ENCODE measurements at places on chromosomes 6 and 20.

DNA sequence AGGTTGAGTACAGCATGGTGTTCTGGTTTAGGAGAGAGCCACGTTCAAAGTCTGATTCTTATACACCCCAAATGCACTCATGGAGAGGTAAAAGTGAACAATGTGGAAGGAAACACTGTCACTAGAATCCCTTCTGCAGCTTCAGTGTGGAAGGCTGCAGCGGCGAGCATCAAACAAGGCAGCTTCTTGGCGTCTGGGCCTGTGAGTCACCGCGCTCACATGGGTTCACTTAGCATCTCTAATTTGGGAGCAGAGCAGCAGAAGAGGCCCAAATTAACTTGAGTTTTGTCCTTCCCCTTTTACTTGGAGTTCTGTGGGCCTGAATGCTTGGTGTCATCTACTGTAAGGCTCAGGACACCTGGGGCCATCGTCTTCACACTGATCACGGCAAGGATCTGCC is 10.9 kb upstream of the E2F1 start:
- DNase-seq, result no peak

DNA sequence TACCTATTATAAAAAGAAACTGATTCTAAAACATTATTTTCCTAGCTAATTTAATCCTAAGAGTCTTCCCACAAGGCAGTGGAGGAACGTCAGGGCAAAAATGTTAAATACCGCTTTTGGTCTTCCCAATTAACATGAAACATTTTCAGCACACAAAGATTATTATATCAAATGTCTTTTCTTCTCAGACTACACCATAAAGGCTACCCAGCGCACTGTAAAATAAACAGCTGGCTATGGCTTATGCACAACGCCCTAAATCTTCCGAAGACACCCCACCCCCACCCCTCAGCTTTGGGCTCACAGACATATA is 1.0 kb downstream of the NUDT3 start:
- no peak for DNase-seq

DNA sequence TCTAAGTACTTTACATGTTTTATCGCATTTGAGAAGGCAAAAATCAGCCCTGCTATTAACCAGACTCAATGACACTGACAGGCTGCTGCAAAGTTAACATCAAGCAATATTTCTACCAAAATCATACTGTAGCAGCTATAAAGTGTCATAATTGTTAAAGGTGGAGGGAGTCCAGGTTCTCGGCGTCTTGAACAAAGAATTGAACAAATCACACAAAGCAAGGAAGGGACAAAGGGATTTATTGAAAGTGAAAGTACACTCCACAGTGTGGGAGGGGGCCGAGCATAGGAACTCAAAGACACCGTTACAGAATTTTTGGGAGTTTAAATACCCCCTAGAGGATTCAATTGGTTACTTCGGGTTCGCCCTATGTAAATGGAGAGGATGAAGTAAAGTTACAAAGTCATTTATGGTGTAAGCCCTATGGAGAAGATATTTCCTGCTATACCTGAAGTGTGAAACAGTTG is 12.9 kb upstream of the ZNF391 start:
- no peak for DNase-seq

- no peak for DNase-seq
These were observed 142.2 kb downstream of the ARID1B start for GRCh38 chr6:156919370-156919769.

DNA sequence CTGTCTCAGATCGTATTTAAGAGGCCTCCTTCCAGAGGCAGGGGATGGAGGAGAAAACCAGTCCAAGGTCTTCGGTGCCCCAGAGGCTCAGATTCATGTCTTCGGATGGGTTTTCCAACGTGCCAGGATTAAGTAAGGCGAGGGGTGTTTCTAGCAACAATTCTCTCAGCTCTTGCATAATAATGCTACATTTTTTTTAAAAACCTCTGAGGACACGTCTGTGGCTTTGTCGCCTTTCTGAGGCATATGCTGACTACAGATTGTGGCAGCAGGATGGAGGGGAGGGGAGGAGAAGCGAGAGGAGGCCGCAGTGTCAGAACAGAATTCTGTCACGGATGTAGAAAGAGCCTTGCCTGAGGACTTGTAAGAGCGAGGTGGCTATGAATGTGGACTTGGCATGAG is 17.7 kb upstream of the CCDC167 start:
- peak; percentile 71 for DNase-seq

DNA sequence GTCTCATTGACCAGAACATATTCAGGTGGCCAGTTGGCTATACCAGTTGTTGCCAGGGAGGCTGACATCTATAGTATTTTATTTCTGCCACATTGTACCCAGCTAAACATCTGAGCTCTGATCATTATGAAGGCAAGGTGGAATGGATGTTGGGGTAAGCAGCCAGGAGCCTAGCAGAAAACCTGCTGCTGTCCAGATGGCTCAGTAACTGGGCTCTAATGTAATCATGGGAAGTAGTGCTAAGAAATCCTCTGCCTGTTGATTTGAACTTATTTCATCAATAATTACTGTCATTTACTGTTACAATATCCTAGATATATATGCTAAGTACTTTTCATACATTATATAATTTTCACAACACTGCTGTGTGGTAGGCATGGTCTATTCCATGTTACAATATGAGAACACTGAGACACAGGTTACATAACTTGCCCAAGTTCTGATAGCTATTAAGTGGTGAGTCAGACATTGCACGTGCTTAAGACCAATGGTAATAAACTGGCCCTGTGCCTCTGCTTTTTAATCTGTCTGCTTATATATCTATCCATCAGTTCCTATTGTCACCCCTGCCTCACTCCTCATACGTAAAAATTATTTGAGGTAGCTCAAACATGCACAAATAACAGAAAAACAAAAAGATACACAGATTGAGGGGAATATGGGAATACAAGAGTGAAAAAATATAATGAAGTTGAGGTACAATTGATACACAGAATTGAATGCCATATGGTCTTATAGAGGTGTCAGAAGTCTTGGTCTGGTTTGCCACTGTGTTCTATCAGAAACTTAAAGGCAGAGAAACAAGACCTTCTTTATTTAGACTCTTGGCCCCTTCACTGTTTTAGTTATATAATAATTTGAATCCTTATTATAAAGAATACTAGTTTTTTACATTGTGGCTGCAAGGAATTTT is 25.2 kb downstream of the TBPL1 start:
- no peak for DNase-seq

DNA sequence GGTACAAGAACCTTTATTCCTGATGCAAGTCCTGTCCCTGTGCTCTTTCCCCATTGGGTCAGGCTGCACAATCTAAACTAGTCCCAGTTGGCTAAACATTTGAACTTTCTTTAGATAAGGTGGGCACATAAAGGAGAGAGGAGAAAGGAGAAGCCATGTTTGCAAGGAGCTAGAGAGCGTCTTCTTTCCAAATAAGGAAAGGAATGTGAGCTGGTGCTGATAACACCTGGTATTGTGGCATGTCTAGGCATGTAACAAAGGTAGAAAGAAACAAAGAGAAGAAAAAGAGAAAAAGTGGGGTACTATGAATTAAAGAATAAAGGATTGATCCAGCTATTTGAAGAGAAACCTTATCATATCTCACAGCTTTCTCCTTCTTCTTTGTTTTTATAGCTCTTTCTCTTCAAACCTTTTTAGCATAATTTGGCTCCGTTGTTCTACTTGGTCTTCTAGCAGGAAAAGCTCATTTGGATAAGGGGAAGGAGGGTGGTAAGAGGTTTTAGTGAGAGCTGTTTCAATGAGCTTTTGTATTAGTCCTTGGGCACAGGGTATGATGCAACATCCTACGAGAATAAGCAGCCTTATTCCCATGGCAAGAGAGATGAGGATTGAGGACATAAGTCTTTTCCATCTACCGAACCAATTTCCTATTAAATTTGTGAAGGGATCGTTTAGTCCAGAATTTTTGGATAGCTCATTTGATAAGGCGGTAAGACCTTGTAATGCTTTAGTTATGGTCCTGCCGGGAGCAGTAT is 415.5 kb upstream of the MAN1A1 start:
- DNase-seq, result no peak

- DNase-seq, result no peak
These were observed 521.6 kb downstream of the CD83 start for GRCh38 chr6:14638906-14639761.

GRCh38 chr6:134757911-134758361 is 192.0 kb downstream of the ALDH8A1 start:
- no peak for DNase-seq

DNA sequence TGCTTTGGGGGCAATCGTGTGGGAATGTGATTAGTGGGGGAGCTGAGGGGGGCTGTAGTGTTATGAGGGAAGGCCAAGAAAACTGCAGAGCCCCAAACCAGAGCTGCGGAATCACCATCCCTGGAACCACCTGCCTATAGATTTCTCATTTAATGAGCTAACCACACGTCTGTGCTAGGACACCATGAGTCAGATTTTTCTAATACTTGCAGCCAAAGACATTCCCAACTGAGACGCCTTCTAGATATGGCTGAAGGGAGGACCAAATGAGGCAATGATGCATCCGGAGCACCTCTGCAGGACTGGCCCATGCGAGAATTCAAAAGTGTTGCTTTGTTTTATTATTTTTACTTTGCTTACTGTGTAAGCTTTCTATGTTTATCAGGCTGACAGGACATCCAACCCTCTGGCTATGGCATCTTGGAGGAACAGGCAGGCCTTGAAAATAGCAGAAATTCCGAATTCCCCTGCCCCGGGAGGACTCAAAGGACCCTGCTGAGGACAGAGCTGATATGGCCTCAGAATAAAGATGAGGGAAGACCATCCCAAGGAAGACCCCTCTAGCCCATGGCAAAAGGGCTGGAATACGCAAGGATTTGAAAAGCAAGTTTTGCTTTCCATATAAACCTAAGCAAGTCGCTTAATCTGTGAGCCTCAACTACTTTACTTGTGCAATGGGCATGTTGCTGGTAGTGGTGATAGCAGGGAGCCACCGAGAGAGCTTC is 3.1 kb upstream of the PTGIS start:
- DNase-seq, result no peak

DNA sequence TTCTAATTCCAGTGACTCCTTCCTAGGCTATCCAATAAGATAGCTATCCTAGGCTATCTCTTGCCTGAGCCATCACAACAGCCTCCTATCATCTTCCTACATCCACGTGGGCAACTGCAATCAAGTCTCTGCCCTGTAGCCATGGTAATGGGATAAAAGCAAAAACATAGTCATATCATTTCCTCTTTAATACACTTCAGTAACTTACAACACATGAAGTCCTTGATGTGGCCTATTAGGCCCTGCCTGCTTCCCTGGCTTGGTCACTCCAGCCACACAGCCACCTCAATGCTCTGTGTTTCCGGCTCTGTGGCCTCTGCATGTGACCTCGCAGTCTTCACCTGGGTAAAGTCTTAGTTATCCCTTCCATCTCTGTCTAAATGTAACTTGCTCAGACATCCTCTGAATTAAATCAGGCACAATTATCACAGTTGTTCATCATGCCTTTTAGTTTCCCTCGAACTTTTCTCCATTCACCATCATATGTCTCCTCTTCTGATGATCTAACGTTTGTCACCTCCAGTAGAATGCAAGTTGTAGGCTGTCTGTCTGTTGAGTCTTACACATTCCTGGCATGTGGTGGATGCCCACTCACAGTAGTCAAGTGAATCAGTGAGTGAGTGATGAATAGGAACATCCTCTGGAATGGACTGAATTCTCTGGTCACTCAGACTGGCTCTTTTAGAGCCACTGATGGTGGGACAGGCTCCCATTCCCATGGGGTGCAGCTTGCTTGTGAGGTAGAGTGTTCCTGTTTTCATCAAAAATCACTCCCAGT is 229.4 kb downstream of the TBC1D7 start:
- no peak for DNase-seq

GRCh38 chr20:257419-257818 is at the start of gene DEFB132:
Gene DEFB132, plus strand, starts transcription at chr20:257724. Its CDS starts 55 bp downstream, at chr20:257779.
- no peak for DNase-seq

- DNase-seq, result no peak
These were observed 99.8 kb downstream of the HIVEP2 start for GRCh38 chr6:142845143-142845571.
